HTR-8/SVneo (cell line): ENCODE measurements at places on chromosomes 3 and 15.

DNA sequence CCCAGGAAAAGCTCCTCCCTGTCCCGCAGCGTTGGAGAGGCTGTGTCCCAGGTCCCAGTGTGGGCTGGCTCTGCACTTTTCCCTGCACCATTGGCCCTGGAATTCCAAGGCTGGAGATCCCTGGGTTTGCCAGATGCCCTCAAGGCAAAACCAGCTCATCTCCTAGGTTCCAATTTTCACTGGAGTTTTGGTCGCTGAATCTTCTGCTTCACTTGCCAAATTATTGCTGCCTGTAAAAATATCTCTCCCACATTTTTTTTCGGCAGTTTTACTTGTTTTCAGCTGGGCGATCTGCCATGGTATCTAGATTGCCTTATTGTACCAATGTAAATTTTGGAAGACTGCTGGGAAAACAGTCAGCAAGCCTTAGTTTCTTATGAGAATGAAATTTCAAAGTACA lies 150.9 kb upstream of the ATP10A start:
- no peak for DNase-seq

DNA sequence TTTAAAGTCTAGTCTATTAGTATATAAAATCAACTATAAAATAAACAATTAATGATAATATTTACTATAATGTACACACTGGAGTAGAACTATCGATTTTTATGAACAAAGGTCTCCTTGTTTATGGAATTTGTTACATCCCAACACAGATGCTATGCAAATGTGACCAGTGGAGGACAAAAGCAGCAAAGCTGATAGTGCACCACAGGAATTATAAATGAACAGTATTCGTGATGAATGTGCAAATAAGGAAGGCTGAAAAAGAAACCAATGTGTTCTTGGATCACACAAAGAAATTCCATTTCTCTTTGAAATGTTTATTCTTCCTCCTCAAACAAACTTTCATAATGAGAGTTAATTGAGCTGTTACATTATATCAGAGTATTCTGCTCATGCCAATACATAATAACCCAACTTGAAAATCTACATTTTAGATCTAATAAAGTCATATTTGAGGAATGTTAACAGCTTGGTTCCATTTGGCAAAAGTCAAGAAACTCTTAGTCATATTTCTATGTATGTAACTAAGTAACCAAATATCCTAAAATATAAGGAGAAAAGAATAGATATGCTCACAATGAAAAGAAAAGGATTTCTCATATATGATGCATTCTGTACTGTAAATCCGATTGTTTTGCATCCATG lies 79.3 kb downstream of the NEK10 start:
- DNase-seq: no peak

DNA sequence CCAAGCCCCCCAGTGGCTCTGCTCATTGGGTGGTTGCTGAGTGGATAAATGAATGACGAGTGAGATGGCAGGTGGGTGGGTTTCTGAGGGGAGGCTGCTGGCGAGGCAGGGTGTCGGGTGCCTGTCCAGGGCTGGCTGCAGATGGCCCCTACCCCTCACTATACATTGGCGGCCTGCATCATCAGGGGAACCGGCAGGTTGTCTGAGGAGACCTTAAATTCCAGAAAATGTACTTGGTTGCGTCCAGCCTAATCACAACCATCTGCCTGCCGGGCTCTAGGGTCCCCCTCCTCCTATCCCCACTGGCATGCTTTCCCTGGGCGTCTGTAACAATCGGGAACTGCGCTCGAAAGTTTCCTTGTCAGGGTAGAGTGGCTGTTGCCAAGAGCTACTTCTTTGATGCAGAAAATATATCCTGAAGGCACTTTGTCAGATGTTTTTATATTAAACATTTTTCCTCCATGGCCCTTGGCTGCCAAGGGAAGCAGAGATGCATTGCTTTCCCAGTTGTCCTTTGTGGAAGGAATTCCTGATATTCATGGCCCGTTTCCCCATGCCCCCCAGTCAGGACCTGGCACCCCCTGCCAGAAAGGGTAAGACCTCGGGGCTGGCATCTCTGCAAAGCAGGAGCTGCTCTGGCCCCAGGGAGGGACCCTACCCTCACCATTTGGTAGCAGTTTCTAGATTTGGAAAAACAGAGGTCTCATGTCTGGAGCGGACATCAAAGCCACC lies 22.9 kb downstream of the SMAD6 start:
- no peak for DNase-seq

DNA sequence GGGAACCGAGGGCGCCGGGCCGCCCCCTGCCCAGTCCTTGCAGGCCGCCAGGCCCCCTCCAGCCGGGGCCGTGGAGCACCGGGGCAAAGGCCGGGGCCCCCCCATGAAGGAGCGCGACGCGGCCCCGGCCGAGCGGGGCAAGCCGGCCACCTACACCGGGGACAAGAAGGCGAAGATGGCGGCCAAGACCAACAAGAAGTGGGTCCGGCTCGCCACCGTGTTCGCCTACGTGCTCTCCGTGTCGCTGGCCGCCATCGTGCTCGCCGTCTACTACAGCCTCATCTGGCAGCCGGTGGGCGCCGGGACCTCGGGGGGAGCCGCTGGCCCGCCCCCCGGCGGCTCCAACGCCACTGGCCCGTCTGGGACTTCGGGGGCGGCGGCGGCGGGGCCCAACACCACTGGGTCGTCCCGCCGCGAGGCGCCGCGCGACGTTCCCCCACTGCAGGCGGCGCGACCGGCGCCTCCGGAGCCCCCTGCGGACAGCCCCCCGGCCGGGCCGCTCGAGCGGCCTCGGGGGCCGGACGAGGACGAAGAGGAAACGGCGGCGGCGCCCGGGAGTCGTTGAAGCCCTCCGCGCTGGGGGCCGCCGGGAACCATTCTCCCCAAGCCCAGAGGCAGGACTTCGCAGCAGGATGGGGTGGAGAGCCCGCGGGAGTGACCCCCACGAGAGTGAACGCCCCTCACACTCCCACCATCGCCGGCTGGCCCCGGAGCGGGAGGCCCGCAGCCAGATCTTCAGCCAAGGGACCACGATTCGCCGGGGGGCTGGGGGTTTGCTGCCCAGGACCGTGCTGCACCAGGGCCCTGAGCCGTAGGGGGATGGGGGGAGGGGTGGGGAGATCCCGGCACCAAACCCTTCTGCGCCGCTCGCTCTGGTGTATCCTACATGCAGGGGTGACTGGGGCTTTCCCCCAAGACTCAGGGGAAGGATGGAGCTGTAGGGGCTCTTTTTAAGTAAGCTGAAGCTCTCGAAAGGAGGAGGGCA lies 753 bp downstream of the INAFM2 start:
- no peak for DNase-seq

- no peak for DNase-seq
These were observed 19.5 kb downstream of the DUSP7 start for GRCh38 chr3:52036829-52037228.
